CD4-positive, alpha-beta memory T cell (primary cell): ENCODE measurements at places on chromosomes 12 and 14. TPM values are rescaled to one million over a fixed set of nuclear protein-coding genes. Genes with fewer than 3 reads are reported as not detected.

BHLHE41 gene
- polyA plus RNA-seq = not detected

BTG1 gene
- 339 TPM for polyA plus RNA-seq

NXPH4 gene
- polyA plus RNA-seq = not detected

KERA gene
- polyA plus RNA-seq = not detected

FAIM2 gene
- polyA plus RNA-seq = not detected

IFNG-AS1 gene
- polyA plus RNA-seq = 4.6 TPM

RPGRIP1 gene
- polyA plus RNA-seq = not detected

RAD51AP1 gene
- 2.9 TPM for polyA plus RNA-seq

PCED1B gene
- 74.6 TPM for polyA plus RNA-seq

DNA sequence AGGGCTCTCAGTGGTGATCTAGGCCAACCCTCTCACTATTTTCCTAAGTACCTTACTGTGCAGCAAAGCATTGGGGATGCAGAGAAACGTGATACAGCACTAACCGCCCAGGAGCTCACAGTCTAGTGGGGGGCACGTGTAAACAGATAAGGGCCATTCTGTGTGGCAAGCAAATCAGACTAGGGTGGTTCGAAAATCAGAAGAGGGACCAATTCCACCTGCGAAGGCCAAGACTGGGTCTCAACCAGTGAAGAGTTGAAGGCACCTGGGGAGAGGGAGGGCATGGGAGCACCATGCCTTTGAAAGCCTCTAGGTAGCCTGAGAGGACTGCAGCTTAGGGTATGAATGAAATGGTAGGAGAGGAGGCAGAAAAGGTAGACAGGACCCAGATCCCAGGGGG lies 2.2 kb downstream of the PITPNM2 start:
- no peaks in the 10 kb centered on the region for H3K36me3 ChIP-seq
- no peak for DNase-seq

- H3K27ac ChIP-seq = no peak overlapping the region
- H3K4me3 ChIP-seq = no peak overlapping the region
- peaks cover 12% of the 10 kb centered on the region for H3K4me1 ChIP-seq
- DNase-seq = no peak
- H3K27me3 ChIP-seq = no peaks in the 10 kb centered on the region
Measured at GRCh38 chr12:53052419-53053217, 2.8 kb downstream of the TNS2 start.

GRCh38 chr14:86035882-86036281 lies 505.9 kb downstream of the FLRT2 start:
- no peak overlapping the region for H3K27ac ChIP-seq
- no peak for DNase-seq
- H3K4me1 ChIP-seq = peaks cover 5% of the 10 kb centered on the region
- no peaks in the 10 kb centered on the region for H3K36me3 ChIP-seq

DNA sequence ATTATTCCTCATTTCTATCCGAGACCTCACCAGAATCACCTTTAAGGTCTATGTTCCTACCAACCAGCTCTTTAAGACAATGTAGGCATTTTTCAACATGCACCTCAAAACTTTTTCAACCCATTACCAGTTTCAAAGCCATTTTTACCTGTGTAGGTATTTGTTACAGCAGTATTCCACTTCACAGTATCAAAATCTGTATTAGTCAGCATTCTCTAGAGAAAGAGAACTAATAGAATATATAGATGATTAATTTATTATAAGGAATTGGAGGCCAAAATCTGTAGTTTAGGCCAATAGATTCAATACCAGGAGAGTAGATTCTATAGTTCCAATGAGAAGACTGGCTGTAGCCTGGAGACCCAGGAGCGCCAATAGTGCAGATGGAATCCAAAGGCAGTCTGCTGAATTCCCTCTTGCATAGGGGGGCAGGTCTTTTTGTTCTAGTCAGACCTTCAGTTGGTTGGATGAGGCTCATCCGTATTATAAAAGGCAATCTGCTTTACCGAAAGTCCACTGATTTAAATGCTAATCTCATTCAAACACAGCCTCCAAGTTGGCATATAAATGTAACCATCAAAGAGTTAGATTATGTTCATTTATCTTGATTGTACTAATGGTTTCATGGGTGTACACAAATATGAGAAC lies 151.6 kb upstream of the SYT1 start:
- no peak overlapping the region for H3K27ac ChIP-seq
- H3K4me1 ChIP-seq = no peaks in the 10 kb centered on the region
- DNase-seq = no peak

DNA sequence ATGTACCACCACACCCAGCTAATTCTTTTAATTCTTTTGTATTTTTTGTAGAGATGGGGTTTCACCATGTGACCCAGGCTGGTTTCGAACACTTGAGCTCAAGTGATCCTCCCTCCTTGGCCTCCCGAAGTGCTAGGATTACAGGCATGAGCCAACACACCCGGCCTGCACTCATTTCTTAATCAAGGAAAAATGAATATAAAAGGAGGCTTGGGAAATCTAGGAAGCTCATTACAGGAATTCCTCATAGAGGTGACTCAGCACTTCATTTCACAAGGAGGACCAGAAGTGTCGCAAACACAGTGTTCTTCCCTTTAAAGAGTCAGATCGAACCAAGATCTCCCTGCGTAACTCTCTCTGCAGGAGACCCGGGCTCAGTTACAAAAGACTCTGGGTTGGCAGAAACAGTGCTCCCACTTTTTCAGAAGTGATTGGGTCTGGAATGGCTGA lies 30.3 kb downstream of the NFKBIA start:
- H3K4me1 ChIP-seq = no peaks in the 10 kb centered on the region
- H3K4me3 ChIP-seq = no peak overlapping the region
- no peak overlapping the region for H3K27ac ChIP-seq
- DNase-seq = no peak
- H3K27me3 ChIP-seq = no peaks in the 10 kb centered on the region

DNA sequence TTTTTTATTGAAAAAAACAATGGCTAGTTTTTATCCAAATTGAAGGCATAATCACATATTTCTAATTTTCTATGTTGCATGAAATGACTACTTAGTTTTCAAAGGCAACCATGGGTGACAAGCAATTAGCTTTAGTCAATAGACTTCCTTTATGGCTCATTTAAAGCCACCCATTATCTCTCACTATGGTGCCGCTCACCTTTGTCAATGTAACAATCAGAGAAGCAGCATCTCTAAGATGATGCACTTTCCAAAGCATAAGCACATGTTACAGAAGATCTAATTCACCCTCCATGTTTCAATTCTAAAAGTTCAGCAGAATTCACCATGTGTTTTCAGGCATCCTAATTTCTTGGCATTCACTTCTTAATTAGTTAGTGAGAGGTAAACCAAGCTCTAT lies 166.6 kb upstream of the RPL10L start:
- no peaks in the 10 kb centered on the region for H3K36me3 ChIP-seq
- H3K27me3 ChIP-seq = no peaks in the 10 kb centered on the region
- H3K4me1 ChIP-seq = no peaks in the 10 kb centered on the region
- no peak overlapping the region for H3K27ac ChIP-seq
- no peak for DNase-seq

GRCh38 chr12:24944601-24944975 lies 4.3 kb downstream of the BCAT1 start:
- H3K27me3 ChIP-seq = peaks cover 5% of the 10 kb centered on the region
- H3K4me3 ChIP-seq = no peak overlapping the region
- H3K27ac ChIP-seq = no peak overlapping the region
- DNase-seq = no peak
- H3K36me3 ChIP-seq = no peaks in the 10 kb centered on the region

- DNase-seq = no peak
- H3K4me3 ChIP-seq = no peak overlapping the region
- peaks cover 19% of the 10 kb centered on the region for H3K4me1 ChIP-seq
Measured at GRCh38 chr14:66539034-66539433, 31.1 kb downstream of the GPHN start.

DNA sequence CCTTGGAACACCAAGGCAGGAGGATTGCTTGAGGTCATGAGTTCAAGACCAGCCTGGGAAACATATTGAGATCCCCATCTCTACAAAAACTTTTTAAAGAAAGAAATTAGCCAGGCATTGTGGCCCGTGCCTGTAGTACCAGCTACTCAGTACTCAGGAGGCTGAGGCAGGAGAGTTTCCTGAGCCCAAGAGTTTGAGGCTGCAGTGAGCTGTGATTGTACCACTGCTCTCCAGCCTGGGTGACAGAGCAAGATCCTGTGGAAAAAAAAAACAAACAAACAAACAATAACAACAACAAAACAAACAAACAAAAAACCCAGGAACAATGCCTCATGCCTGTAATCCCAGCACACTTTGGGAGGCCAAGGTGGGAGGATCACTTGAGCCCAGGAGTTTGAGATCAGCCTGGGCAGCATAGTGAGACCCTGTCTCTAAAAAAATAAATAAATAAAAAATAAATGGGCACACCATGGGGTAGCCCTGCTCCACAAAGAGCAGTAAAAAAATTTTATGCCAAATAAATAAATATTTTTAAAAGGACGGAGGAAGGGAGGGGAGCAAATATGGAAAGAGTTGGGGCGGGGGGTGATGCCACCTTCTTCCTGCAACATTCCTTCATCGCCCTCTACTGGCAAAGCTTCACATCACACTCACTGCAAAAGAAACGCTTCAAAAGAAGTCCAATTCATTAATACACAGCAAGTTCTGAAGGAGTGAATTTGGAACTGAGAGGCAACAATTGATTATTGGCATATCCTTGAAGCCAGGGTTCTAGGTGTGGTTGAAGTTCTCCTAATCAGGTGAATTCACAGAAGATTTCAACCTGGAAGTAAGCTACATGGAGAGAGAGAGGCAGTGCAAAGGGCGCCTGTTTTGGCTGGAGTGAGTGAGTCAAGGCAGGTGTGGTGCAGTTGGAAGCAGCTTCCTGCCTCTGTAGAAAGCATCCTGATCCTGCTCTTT lies 8.8 kb upstream of the GNPTAB start:
- no peaks in the 10 kb centered on the region for H3K36me3 ChIP-seq
- no peaks in the 10 kb centered on the region for H3K27me3 ChIP-seq
- peak; percentile 67 for DNase-seq
- no peak overlapping the region for H3K27ac ChIP-seq
- H3K4me3 ChIP-seq = no peak overlapping the region

GRCh38 chr12:101963697-101964096 lies 86.3 kb downstream of the DRAM1 start:
- no peak overlapping the region for H3K4me3 ChIP-seq
- H3K4me1 ChIP-seq = peaks cover 12% of the 10 kb centered on the region
- no peak for DNase-seq

GRCh38 chr12:111754671-111755070 lies 12.1 kb upstream of the ALDH2 start:
- H3K4me1 ChIP-seq = no peaks in the 10 kb centered on the region
- no peak overlapping the region for H3K27ac ChIP-seq
- no peak overlapping the region for H3K4me3 ChIP-seq
- DNase-seq = no peak
- no peaks in the 10 kb centered on the region for H3K27me3 ChIP-seq

- no peaks in the 10 kb centered on the region for H3K27me3 ChIP-seq
- no peak overlapping the region for H3K27ac ChIP-seq
- no peak for DNase-seq
Measured at GRCh38 chr14:69318241-69318640, 58.3 kb downstream of the GALNT16 start.

DNA sequence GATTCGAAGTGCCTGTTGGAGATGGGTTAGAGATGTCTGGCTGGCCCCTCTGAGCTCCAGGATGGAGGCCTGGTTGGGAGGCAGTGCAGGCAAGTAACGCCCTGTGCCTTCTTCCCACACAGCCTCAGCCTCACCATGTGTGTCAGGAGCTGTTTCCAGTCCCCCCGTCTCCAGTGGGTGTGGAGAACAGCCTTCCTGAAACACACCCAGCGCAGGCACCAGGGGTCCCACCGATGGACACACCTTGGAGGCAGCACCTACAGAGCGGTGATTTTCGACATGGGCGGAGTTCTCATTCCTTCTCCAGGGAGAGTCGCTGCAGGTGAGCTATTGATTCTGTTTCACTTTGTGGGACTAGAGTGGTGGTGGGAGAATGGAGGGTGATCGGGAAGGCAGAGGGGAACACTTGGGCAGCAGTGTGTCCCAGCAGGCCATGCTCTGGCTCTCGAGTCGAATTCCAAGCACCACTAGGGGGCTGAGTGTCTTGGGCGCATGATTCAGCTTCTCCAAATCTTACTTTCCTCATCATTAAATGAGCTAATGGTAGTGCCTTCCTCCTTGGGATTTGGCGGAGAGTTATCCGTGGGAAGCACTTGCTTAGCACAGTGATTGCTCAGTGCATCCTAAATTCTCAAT lies 6.8 kb downstream of the ACAD10 start:
- H3K4me3 ChIP-seq = no peak overlapping the region
- H3K27me3 ChIP-seq = no peaks in the 10 kb centered on the region
- DNase-seq = no peak

GRCh38 chr14:54348001-54348611 lies 48.7 kb upstream of the CDKN3 start:
- DNase-seq = peak; percentile 11
- H3K27ac ChIP-seq = no peak overlapping the region
- no peaks in the 10 kb centered on the region for H3K27me3 ChIP-seq

- no peak for DNase-seq
- no peaks in the 10 kb centered on the region for H3K36me3 ChIP-seq
- no peak overlapping the region for H3K27ac ChIP-seq
- no peak overlapping the region for H3K4me3 ChIP-seq
- no peaks in the 10 kb centered on the region for H3K4me1 ChIP-seq
Measured at GRCh38 chr14:77950371-77951063, 150.6 kb downstream of the ADCK1 start.

DNA sequence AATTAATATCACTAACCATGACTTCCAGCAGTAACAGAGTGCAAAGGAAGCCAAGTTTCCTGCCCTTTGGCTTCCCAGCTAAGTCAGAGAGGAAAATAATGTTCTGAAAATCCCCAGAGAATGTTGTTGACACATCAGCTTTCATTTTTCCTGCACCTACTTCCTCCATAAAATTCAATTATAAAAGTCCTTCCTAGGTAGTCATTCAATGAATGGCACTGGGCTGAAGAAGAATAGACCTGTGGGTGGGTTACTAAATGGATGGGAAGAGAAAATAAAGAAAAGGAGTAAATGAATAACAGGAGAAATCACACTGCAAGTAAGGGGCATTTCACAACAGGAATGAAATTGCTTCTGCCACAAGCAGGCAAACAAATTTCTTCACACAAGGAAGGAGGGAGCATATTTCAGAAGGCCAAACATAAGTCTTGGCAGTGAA lies 73.2 kb upstream of the MDM1 start:
- H3K27me3 ChIP-seq = no peaks in the 10 kb centered on the region
- DNase-seq = no peak
- H3K36me3 ChIP-seq = no peaks in the 10 kb centered on the region
- no peak overlapping the region for H3K27ac ChIP-seq

DNA sequence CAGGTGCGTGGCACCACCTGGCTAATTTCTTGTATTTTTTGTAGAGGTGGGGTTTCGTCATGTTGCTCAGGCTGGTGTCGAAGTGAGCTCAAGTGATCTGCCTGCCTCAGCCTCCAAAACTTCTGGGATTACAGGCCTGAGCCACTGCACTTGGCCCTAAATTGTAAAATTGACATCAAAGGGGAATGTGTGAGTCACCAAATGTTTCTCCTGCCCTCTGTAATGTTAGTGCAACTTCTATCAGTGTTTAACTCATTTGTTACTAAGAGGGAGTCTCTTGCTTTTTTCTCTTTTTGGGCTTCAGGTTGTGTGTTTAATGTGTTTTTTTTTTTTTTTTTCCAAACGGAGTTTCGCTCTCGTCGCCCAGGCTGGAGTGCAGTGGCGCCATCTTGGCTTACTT lies 2.3 kb downstream of the TULP3 start:
- H3K27ac ChIP-seq = no peak overlapping the region
- peaks cover 17% of the 10 kb centered on the region for H3K4me1 ChIP-seq
- no peak for DNase-seq
- H3K36me3 ChIP-seq = no peaks in the 10 kb centered on the region

- DNase-seq = no peak
- no peak overlapping the region for H3K27ac ChIP-seq
- no peaks in the 10 kb centered on the region for H3K4me1 ChIP-seq
- H3K36me3 ChIP-seq = no peaks in the 10 kb centered on the region
Measured at GRCh38 chr14:53748691-53749090, 207.9 kb downstream of the BMP4 start.

- peak overlapping the region; percentile 26 for H3K27ac ChIP-seq
- DNase-seq = no peak
- no peaks in the 10 kb centered on the region for H3K27me3 ChIP-seq
- peak overlapping the region; percentile 45 for H3K4me3 ChIP-seq
Measured at GRCh38 chr12:132686825-132687210, 324 bp downstream of the POLE start.
